AG09319 (cell line): ENCODE measurements at places on chromosomes 5 and 9.

- DNase-seq: no peak
Measured at GRCh38 chr5:148457183-148457620, 73.4 kb downstream of the FBXO38 start.

DNA sequence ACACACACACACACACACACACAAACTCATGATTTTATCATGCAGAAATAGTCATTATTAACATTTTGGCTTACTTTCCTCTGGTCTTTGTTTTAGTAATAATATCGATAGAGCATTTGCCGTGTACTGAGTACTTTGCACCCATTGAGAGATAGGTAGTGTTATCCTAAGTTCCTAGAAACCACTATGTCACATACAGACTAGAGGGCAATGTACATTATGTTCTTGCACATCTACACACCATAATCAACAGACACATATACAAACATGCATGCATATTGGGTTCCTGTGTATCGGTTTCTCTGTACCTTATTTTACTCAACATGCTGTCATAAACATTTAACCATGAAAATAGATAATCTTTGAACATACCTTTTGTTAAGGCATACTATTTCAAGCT, 45.7 kb downstream of the MAT2B start:
- DNase-seq: no peak

GRCh38 chr9:89277043-89277442, 34.0 kb upstream of the CKS2 start:
- DNase-seq: no peak

DNA sequence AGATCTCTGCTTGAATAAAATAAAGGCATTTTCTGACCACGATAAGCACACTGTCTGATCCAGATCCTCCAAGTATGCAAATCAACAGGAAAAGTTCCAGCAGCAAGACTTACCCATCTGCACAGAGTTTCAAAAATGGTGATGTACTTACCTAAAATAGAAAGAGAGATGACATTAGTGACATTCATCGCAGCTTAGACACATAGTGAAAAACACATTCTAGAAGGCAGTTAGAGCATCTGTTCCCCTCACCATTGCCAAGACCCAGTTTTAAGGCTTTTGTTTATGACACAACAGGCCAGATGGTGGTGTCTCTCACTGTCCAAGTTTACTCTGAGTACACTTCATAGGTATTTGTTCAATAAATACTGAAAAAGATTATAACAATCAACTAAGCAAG, 207.7 kb downstream of the PDE4D start:
- no peak for DNase-seq

- DNase-seq: no peak
Measured at GRCh38 chr9:101028346-101029314, at the start of gene PLPPR1. Gene PLPPR1, plus strand, starts transcription at chr9:101028727.

DNA sequence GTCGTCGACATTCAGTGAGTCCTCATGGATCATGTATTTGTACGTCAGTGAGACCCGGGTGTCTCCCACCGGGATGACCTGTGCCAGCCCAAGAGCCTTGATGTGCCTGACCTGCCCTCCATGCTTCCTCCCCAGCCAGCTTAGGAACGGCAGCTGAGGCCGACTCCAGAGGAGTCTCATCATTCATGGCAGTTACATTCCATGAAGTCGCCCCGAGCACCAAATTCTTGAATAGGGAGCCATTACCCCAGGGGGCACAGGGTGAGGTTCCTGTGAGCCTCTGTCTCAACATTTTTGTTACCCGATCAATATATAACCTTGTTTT, 67.8 kb downstream of the ZNF354C start:
- DNase-seq: no peak
